ENCODE measurements at places on chromosomes 16 and 17.
A peak's percentile ranks its signal among the peaks of the same experiment; 100 is the strongest.

GRCh38 chr16:62149631-62150030 is 113.4 kb upstream of the CDH8 start:
- DNase-seq = no peak

DNA sequence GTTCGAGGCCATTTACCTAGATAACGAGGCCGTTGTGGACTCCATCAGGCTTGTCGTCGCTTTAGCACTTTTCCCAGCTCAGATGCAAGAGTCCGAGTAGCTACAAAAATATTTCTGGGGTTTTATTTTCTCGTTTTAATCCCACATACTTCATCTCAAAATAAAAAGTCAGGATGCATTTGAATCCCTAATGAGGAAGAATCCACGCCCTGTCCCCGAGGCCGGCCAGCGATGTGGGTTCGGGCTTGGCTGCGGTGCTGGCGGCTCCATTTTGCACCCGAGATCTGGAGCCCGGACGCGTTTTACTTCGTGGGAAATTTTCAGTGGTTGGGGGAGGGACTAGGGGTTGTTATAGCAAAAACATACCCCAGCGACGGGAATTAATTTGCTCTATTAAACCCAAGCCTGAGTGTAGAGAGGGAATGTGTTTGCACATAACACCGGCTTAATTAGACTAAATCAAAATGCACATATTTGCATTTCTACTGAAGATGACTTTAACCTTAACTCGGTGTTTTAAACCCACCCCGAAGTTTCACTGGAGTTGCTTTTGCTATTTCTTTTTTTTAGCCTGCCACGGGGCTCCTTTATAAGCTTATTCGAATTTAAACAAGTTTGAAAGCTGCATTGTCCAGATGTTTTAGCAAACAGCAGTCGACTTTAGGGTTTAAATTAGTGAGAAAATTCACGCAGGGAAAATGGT is 4.8 kb downstream of the IRX5 start:
- DNase-seq = no peak

DNA sequence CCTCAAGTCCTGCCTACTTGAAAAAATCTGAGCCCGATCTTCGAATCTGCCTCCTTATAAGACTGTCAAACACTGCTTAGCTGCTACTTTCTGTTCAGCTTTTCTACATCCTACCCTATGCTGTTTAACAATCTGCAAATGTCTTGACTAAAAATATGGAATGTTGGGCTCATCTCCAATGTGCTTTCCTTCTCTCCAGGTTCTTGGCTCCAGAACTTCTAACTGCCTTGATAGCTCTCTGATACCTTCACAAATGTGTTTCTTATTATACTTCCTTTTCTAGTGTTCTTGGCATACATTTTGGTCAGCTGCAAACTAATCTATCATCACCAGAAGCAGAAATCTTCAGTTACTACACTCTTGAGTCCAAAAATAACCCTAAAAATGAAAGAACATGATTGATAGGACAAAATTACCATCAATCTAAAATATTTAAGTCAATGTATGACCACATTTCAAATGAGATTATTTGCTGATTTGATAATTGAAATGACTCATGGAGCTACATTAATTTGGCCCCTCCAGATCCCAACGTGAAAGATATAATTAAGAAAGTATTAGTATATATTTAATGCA is 372.3 kb upstream of the MON1B start:
- no peak for DNase-seq

DNA sequence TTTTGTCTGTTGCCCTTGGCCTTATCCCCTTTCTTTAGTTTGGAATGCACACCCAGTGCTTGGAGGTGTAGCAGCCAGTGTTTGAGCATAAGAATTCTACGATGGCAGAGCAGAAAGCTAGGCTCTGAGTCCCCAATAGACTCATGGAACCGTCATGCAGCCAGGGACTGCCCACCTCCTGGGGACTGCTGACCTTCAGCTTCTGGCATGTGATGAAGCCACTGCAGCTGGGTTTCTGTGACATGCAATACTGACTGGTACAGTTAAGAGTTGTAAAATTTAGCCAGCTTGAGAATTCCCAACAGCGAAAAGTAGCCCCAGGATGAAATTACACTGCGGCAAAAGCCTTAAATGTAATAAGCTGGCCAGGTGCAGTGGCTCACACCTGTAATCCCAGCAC is 9.0 kb upstream of the MAP3K14 start:
- DNase-seq = no peak

DNA sequence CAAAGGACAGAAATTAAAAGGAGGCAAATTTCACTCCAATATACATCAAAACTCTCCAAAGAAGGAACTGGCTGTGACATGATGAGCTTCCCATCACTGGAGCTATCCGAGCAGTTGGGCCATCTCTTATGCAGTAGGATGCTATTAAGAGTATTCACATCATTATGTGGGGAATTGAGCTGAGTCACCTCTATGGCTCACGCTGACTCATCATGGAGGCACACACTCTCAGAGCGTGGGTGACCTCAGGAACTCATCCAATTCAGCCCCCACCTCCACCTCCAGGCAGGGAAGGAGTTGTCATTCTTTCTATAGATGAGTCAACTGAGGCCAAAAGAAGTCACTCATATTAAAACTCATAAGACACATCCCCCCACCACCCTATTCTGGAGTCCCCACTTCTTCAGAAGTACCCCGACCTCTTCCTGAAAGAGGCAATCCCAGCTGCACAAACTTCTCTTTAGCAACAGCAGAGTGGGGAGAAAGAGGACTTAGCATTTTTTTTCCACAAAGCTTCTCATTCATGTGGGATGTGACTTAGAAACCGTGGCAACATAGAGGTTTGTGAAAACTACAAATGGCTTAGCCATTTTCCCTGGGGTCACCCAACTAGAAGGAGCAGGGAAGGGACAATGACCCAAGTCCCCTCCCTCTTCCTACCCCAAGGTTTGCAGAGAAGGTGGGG is 32.5 kb downstream of the ABCC12 start:
- peak; percentile 39 for DNase-seq

DNA sequence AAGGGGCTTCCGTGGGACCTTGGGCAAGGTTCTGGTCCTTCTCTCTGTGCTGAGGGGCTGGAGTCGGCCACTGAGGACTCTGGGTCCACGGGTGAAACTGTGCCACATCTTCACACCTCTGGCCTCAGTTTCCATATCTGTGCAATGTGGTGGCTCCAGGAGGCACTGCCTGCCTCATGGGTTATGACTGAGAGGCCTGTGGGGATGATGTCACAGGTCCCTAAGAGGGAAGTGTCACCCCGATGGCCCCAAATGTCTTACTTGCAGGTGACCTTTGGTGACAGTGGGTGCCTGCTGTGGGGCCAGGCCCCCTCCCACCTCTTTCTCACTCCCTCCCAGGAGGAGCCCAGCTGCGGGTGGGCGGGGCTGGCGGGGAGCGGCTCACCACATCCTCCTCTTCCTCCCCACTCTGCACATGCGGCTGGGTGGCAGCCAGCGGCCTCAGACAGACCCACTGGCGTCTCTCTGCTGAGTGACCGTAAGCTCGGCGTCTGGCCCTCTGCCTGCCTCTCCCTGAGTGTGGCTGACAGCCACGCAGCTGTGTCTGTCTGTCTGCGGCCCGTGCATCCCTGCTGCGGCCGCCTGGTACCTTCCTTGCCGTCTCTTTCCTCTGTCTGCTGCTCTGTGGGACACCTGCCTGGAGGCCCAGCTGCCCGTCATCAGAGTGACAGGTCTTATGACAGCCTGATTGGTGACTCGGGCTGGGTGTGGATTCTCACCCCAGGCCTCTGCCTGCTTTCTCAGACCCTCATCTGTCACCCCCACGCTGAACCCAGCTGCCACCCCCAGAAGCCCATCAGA is at the start of gene IL21R:
TSS of gene IL21R (plus strand) at position 407 of the 801 bp plus-strand sequence. CDS start 27,898 bp downstream, outside the sequence.
- DNase-seq = peak; percentile 80

DNA sequence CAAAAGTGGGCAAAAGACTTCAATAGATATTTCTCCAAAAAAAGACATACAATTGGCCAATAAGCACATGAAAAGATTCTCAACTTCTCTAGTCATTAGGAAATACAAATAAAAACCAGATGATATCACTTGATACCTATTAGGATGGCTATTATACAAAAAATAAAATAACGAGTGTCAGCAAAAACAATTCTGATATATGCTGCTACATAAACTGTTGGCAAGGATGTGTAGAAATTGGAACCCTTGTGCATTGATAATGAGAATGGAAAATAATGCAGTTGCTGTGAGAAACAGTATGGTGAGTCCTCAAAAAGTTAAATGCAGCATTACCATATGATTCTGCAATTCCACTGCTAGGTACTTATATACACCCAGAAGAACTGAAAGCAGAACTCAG is 80.6 kb downstream of the BRIP1 start:
- DNase-seq = no peak

DNA sequence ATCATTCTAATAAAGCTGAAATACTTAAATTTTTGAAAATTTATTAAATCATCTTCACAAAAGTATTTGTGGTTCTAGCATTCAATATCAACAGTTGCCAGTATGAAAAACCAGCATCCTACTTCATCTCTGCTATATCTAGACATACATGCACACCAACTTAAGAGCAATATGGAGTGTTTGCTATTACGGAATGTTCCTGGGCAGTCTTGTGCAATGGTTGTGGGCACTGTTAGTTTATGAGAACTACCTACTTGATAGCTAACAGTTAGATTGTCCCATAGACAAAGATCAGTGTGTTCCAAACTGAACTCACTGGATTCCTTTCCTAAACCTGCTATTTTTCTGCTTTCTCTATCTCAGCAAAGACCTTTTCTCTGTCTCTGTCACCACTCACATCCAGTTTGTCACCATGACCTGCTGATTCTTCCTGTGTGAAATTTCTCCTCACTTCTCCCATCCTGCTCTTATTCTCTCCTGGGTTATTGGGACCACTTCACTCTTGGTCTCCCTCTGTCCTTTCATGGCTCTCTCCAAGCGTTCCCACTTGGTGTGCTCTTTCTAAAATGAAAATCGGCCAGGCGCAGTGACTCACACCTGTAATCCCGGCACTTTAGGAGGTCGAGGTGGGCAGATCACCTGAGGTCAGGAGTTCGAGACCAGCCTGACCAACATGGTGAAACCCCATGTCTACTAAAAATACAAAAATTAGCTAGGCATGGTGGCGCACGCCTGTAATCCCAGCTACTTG is 27.7 kb downstream of the CNTROB start:
- DNase-seq = no peak

DNA sequence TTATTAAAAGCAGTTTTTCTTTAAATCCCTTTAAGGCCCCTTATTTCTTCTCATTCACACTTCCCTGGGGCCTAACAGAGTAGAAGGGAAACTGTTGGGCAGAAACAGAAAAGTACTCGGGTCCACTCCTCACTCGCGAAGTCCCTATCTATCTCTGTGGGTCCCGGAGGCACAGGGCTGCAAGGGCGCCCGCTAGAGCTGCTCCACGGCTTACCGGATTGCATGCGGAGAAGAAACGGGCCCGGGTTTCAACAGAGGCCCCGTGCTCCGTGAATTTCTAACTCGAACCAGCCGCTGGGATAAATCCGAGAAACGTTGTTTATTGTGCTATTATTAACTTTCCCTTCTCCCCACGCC is 4.3 kb downstream of the CBLN1 start:
- DNase-seq = no peak

DNA sequence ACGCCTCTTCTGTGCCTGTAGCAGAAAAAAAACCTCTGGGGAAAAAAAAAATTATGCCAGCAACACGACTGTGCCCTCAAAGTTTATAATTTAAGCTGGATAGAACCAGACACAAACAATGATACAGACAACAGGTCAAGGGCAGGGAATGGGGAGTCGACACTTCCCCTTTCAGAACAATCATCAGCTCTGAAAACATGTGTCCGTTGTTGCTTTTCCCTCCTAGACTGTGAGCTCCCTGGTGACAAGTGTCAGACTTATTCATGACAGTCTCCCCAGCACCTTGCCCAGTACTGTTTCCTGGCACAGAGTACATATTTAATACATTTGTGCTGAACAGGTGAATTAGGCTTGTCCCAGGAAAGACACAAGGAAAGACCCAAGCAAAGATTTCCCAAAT is 178.3 kb downstream of the SOX9 start:
- no peak for DNase-seq

- DNase-seq = no peak
Observed at GRCh38 chr16:22165508-22166285, 3.4 kb downstream of the SDR42E2 start.

DNA sequence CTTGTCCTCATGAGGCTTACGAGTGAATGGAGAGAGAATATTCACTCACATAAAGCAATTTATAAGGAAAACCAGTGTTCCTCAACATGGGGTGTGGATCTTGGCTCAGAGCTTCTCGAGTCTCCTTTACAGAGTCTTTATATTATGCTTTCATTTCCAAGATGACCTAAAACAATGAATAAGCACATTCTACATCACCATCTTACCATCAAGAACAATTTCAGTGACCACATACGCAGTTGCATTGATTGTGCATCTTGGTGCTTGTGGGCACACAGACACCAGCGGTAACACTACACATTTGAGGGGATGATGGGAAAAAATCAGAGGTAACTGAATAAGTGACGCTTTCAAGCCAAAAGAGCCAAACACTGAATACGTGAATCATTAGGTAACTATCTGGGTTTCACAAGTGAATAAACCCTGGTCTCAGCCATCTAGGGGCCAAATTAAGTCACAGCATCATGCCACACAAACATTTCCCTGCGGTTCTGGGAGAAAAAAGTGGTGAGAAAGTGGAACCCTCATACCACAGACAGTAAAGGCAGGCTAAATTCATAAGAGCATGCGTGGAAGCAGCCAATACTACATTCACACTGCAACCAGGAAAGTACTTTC is 9.4 kb downstream of the CWC25 start:
- DNase-seq = no peak

GRCh38 chr17:15109608-15110007 is 155.5 kb downstream of the PMP22 start:
- no peak for DNase-seq

GRCh38 chr16:75340741-75341491 is 89.5 kb upstream of the BCAR1 start:
- DNase-seq = no peak

- DNase-seq = no peak
Observed at GRCh38 chr17:57949649-57950048, 5.6 kb downstream of the CUEDC1 start.

DNA sequence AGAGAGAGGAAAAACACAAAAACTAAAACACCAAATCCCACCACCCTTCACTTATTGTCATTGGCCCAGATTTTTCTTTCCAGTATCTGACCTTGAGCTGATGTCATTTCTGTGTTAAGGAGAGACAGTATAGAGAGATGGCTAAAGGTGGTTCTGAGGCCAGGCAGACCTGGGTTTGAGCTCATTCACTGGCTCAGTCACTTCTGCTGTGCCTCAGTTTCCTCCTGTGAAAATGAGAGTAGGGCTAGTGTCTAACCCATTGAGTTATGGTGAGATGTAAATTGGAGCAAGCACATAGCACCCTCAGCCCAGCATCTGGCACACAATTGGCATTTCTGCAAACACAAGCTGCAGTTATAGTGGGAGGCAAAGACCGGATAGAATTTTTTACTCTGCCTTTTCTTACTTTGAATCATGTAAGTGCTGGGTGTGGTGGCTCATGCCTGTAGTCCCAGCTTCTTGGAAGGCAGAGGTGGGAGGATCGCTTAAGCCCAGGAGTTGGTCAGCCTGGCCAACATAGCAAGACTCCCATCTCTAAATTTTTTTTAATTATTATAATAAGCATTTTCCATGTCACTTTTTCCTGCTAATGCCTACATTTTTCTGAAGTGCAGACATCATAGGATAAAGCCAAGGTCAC is 6.4 kb upstream of the KIFC3 start:
- DNase-seq = no peak

- DNase-seq = no peak
Observed at GRCh38 chr16:81497690-81498089, 53.1 kb downstream of the CMIP start.

All from activated CD4-positive, alpha-beta T cell treated with anti-CD3 and anti-CD28 coated beads for 24 hours (primary cell).